ENCODE measurements at places on chromosomes 4 and X.

DNA sequence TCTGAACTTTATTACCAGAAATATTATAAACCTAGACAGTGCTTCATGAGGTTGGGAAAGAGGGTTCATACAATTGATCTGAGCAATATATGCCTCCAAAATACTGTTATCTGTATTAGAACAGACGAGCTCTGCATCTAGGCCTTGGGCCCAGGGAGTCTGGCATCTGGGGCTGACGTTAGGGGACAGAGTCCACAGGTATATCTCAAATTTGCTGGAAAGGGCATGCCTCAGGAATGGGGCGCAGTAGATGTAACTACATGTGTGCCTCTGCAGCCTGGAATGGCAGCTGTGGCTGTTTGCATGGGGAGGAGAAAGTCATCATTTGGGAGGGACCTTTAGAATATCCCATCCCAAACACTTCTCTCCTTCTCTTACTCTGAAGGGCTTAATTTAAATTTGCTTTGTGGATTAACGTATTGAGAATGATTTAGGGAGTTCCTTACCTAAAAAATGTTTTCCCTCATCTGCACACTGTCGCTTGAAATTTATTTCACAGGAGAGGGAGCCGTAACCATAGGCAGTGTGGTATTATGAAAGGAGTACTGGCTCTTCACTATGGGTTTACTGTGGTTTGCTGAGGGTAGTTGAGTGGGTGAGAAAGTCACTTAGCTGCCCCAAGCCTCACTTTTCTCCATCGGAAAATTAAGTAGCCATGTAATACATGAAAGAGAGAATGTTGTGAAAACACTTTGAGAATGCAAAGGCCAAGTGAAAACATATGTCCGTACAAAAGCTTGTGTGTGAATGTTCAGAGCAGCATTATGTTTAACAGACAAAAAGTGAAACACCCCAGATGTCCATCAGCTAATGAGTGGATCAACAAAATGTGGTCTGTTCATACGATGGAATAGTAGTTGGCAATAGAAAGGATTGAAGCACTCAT is 5.9 kb downstream of the ADD1 start:
- no peak for DNase-seq

DNA sequence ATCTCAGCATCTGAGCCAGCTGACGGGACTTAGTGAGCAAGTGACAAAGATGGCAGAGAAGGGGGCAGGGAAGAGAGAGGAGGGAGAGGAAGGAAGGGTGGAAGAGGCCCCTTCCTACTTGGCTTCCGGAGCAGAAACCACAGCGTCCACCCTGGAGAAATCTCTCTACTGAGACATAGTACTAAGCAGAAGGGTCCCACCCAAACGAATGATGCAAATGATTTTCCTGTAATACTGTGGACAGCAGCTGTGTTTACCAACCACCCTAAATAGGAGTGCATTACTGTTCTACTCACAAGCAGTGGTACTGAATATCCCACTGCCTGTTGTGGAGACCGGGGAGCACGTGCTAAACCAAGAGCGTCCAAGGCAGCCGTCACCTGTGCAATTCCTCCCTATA is 29.4 kb downstream of the DTHD1 start:
- no peak for DNase-seq

DNA sequence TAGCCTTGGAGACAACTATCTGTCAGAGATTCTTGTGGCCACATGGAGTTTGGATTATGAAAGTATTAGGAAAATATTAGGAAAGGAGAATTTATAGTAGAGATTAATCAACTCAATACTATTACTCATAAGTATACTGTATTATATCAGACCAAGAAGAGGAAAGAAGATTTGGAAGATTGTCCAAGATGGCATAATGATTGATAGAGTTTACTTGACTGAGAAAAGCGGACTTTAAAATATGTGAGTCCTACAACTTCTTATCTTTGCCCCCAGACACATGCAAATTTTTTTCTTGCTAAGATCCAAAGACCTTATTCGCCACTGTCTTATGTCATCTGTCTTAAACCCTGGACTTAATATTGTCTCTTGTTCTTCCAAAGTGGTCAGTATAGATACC is 54.8 kb upstream of the SHISA3 start:
- no peak for DNase-seq

- DNase-seq = no peak
These were observed 49.4 kb downstream of the ITIH6 start for GRCh38 chrX:54748626-54749025.

GRCh38 chr4:48509543-48509942 is 19.5 kb downstream of the ZAR1 start:
- DNase-seq = no peak

GRCh38 chr4:87211249-87211952 is 9.0 kb downstream of the KLHL8 start:
- no peak for DNase-seq
